ENCODE measurements at places on chromosomes 5 and 9.

GRCh38 chr5:5309645-5310044, 112.8 kb upstream of the ICE1 start:
- no peak for DNase-seq

- DNase-seq, result no peak
Measured at GRCh38 chr5:167797933-167798332, 493.5 kb upstream of the WWC1 start.

DNA sequence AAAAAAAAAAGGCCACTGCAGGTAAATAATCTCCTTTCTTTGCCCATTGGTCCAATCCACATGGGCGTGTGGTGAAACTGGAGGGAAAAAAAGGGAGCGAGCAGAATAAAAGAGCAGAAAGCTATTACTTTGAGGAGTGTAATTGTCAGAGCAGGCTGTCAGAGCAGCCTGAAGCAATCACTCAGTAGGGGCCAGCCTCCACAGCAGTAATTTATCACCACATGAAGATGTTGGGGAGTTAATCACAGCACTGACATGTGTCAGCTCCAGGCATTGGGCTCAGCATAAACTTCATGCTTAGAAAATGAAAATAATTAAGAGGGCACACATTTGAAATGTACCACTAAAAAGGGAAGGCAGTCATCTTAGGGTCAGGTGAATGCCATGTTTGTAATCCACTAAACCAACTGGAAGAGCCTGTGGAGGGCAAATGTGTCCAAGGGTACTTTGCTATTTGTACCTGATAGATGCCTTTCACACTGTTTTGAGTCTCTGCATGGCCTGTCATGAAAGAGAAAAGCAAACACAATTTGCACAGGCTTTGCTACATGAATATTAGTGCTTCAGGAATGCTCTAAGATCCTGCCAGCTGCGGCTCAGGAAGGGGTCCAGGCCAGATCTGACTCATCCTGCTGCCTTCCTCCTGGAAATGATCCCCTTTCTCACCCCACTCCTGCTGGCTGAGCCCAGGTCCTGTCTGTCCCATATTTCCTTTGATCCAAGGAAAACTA, 2.9 kb upstream of the PTGER4 start:
- no peak for DNase-seq

DNA sequence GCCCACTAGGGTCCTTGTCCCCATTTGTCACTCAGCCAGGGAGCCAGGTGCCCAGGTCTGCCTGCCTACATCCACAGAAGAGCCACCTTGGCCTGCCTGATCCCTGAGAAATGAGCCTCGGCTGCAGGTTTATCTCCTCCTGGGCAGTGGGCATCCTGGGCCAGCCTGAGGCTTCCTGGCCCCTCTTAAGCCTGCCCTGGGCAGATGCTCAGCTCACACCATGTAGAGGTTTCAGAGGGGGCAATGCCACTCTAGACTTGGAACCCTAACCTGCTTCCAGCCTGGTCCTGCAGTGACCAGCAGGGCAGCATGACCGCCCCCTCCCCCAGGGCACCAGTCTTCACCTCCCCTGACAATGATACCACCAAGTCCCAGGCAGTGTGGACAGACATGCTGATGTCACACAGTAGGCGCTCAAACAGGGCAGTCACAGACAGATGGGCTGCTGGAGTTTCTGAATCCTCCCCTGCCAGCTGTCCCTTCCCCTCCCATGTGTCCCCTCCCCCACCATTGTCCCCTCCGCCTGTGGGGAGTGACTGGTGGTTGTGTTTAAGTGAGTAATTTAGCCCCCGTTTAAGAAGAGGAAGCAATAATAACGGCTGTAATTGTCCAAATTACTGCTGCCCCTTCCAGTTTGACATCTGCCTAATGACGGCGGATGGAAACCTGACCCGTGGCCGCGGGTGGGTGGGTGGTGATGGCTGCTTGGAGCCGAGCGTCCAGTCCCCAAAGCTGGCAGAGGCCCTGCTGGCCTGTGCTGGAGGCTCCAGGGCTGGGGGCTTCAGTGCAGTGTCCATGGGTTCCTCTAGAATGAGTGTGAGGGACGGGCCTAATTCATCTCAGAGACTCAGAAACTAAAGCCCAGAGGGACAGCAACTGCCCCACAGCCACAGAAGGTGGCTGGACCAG, 147.7 kb downstream of the BARX1 start:
- DNase-seq, result no peak

GRCh38 chr9:89352874-89353649, 34.8 kb downstream of the SECISBP2 start:
- no peak for DNase-seq

DNA sequence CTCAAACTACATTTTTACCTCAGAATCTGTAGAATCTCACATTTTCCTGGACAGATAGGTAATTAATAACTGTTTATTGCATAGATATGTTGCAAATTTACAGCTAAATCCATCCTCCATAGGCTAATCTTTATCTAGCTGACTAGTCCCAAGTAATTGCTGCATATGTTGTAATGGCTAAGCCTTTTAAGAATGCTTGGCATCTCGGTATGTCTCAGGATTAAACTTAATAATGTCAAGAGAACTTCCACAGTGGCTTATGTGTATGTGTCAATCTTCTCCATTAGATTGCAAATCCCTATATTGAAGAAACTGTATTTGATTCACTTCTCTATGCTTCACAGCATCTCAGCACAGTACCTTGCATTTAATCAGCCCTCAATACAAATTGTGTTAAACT, 131.9 kb downstream of the PRDM9 start:
- DNase-seq, result no peak

- no peak for DNase-seq
Measured at GRCh38 chr9:134332266-134332665, 6.0 kb downstream of the RXRA start.

DNA sequence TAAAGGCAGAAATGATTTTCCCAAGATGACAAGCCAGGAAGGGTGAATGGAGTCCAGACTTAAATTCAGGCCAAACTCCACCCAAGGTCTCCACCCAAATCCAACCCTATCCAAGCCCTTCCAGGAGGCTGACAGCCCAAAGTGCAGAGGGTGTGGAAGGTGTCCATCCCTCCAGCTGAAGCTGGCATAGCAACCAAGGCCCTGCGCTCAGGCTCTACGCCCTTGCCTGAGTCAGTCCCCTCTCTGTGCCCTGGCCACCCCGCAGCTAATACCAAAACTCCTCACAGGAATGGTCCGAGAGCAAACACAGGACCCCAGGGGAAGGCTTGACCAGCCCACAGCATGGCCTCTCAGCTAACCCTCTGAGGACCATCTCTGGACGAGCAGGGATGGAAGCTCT, 2.1 kb downstream of the SEPTIN8 start:
- no peak for DNase-seq

DNA sequence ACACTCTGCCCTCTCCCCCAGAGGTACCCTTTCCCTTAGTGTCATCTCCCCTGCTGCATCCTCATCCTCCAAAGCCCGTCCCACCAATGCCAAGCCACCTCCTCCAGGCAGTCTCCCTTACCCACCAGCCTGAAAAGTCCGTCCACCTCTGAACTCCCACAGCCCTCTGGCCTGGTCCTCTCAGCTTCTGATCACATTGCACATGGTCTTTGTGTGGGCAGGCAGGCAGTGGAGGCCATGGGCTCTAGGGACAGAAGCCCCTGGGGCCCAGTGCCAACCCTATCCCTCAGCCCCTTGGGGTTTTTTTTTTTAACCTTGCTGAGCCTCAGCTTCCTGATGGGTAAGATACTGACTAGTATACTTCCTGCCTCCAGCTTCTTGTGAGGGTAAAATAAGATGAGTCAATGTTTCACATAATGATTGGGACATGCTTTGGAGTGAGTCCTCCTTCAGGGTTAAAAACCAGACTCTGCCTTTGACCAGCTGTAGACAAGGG, 19.4 kb downstream of the CSF1R start:
- DNase-seq, result no peak

DNA sequence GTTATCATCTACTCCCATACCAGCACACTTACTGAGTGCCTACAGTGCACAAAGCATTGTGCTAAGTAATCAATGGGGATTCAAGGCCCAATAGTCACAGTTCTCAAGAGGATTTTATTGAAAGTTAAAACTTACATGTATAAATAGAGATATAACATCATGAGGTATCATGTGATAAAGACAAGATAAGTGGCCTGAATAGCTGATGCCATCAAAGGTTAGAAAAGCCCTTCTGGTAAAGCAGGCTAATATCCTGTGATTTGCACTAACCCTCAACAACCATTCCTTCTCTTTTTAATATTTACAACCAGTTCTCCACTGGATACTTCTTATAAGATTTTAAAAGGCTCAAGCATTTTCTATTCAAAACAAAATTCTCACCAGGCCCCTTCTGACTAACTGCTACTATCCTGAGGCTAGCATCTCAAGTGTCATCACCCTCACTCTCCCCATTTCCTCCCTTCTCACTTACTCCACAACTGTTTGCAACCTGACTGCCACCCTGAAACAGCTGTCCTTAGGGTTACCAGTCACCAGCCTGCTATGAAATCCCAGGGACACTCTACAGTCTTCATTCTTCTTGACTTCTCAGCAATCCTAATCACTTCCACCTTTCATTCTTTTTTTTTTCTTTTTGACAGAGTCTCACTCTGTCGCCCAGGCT, 377.9 kb downstream of the ENC1 start:
- DNase-seq, result no peak

DNA sequence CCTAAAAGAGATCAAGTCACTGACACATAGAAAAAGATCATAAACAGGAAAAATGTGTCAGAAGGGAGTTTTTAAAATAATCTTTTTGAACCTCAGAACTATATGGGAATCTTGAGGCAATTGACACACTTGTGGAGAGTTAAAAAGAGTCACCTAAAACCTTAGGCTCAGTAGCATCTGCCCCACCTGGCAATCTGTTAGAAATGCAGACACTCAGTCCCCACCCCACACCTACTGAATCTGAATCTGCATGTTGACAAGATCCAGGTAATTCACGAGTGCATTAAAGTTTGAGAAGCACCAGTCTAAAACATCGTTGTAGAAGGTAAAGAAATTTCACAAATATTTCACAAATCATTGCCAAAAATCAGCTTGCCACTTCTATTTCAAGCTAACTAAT, 388.3 kb downstream of the NR2F1-AS1 start:
- DNase-seq, result no peak

- no peak for DNase-seq
Measured at GRCh38 chr5:170745481-170746071, 37.9 kb upstream of the GABRP start.

DNA sequence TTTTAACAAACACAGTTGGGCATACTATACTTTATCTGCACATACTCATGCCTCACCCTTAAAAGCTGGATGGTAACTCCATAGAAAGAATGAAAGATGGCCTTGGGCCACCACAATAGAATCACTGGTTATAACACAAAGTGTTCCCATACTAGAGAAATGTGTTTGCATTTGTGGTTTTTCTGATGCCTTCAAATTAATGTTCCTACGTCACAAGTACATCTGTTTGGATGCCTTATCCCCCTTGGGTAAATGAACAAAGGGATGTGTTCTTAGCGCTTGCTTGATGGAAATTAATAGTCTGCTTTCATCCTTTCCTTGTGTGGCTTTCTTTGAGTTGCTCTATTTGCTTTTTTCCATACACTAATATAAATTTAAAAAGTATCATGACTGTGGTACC, 291.1 kb upstream of the PDE4D start:
- DNase-seq, result no peak

- DNase-seq, result no peak
Measured at GRCh38 chr5:175713930-175714329, 56.1 kb downstream of the HRH2 start.

- no peak for DNase-seq
Measured at GRCh38 chr5:175082346-175082745, 358.0 kb downstream of the MSX2 start.

GRCh38 chr9:123657941-123658340, 272.0 kb downstream of the DENND1A start:
- DNase-seq, result no peak

- DNase-seq, result peak; percentile 30
Measured at GRCh38 chr9:89604729-89605464, at the start of gene GADD45G. Gene GADD45G (plus strand): TSS chr9:89605012. CDS start chr9:89605122, 110 bp downstream.

GRCh38 chr9:6771722-6772121, 13.9 kb downstream of the KDM4C start:
- DNase-seq, result no peak

DNA sequence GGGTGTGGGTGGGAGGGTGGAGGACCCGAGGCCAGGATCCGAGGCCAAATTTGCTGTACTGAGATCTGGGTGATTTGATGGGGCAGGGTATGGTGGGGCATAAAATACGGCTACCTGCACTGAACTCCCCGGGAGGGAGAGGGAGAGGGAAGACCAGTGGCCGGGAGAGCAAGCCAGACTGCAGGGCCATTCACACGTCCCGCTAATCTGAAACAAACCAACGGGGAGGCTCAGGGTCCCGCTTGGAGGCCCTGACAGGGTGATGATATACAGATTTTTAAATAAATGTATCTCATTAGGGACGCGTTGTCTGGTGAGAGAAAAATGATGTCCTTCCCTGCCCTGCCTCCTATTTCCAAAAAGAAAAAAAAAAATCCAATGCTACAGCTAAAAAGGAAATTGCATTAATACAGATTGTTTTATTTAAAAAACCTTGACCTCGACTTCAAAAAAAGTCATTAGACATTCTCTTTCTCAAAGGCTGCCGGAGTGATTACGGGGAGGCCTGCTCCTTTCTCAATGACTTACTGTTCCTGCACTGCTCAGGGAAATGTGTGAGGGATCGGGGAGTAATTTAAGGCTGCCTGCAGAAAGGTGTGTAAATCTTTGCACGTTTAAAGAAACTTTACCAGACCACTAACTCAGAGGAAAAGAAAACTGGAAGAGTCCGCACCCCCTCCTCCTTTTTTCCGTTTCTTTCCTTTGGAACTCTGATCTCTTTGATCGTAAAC, 11.5 kb upstream of the PRRX2 start:
- DNase-seq, result no peak

DNA sequence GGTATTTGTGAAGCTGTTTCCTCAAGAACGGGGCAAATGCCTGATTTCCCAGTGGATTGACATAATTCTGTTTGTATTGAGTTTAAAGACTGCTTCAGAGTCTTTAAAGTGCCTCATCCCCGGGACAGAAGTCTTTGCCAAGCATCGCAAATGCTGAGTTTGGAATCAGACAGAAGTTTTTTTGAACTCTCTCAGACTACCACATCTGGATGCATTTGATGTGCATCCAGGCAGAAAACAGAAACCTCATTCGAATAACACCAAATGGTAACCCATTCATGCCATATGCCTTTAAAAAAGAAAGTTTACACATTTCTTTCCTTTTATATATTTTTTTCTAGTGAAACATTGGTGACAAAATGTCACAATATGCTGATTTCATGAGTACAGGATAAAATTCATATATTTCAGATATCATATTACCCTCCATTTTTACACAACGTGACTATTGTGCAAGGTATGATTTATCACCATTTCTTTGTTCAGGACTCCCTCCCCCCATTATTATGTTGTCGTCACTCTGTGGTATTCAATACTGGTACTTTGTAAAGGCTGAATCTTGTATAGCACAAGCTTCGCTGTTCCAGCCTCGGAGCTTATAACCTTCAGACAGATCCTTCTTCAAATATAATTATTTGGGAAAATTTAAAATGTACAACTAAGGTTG, 91.1 kb downstream of the ZNF608 start:
- DNase-seq, result no peak

GRCh38 chr5:169778622-169779596, 141.8 kb downstream of the DOCK2 start:
- peak; percentile 84 for DNase-seq

Data from GM12864 (cell line).